ENCODE measurements at places on chromosomes 16 and 17. TPM values are rescaled to one million over a fixed set of nuclear protein-coding genes. Genes with fewer than 3 reads are reported as not detected.

DNA sequence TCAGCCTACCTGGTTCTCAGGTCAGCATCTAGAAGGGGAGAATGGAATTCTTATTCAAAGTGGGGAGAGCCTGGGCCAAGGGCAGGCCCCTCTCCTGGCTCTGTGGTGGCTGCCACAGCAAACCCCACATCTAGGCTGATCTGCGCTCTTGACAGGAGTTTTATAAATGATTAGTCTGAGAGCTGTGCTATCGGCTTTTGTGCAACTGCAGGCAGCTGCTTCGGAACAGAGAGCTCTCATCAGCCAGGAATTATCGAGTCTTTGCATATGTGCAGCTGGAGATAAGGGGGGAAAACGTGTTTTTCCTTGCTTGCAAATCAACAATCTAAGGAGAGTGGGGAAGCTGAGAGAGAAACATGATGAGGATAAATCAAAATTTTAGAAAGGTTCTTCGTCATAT is 91.7 kb downstream of the HS3ST3A1 start:
- no peak for DNase-seq

DNA sequence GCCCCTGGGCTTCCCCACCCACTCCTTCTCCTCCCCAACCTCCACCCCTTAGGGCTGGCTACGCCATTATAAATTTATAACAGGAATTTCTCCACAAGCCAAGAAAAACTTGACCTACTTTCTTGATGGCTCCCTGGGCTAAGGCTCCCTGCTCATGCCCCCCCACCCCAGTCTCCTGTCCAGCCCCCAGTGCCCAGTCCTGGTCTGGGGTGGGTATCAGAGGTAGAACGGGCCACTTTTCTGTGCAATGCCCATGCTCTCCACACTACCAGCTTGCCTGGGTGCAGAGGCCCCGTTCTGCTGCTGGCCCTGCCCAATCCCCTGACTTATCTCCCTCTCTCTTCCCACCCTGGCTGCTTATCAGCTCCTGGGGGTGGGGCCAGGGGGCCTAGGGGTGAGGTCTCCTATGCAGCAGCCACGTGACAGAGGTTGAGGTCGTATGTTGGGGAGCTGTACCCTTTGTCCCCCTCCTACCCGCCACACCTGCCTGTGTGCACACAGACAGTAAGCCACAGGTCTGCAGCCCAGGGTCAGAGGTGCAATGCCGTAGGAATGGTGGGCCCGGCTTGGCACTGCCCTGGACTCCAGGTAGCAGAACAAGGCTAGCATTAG is 10.1 kb downstream of the THRA start:
- no peak for DNase-seq

- no peak for DNase-seq
These were observed 33.2 kb upstream of the CDYL2 start for GRCh38 chr16:80837533-80838147.

GRCh38 chr16:55072976-55073375 is 142.3 kb downstream of the IRX5 start:
- DNase-seq = no peak

DNA sequence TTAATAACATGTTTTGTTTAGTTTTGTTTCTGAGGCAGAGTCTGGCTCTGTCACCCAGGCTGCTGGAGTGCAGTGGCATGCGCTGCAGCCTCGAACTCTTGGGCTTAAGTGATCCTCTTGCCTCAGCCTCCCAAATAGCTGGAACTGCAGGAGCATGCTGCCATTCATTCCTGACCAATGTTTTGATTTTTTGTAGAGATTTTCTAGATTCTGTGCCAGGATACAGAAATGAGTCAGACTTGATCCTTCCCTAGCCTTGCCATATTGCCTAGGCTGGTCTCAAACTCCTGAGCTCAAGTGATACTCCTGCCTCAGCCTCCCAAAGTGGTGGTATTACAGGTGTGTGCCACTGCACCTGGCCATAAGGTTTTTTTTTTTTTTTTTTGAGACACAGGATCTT is 17.7 kb downstream of the TAOK1 start:
- no peak for DNase-seq

GRCh38 chr17:59848778-59849177 is 44.0 kb downstream of the TUBD1 start:
- no peak for DNase-seq

- no peak for DNase-seq
These were observed 11.0 kb upstream of the CENPT start for GRCh38 chr16:67858500-67858899.

- no peak for DNase-seq
These were observed 5.6 kb upstream of the THUMPD1 start for GRCh38 chr16:20747030-20747816.

DNA sequence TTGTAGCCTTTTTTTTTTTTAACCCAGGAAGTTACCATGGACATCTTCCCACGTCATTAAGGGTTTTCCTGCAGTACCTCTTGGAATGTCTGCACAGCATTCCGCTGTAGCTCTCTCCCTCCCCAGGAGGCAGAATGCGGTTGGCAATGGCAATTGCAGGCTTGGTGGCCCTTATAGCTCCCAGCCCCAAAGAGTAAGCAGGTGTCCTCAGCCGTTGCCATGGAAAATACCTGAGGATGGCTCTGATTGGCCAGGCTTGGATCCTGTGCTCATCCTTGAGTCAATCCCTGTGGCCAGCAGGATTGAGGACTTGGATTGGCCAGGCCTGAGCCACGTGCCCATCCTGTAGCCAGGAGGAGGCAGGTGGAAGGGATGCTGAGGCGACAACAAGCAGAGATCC is 15.5 kb upstream of the TIMP2 start:
- no peak for DNase-seq

DNA sequence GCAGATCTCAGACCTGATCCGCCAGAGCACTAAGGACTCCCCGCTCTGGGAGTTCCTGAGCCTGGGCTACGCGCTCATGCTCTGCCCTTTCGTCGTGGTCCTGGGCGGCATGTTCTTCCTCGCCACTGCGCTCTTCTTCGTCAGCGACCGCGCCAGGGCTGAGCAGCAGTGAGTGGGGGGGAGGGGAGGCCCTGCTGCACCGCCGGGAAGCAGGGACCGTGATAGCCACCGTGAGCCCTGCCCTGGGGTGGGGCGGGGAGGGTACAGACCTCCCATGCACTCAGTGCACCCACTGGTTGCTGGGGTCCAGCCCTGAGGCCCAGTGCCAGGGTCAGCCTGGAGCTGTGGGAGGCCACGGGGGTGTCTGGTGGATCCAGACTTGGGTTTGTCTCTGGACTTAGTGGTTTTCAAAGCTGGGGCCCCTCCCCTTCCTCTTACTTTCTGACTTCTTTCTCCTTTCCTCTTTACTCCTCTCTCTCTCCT is 18.9 kb downstream of the MYBBP1A start:
- DNase-seq = no peak

- no peak for DNase-seq
These were observed 92.7 kb upstream of the NOL11 start for GRCh38 chr17:67624886-67625656.

- DNase-seq = no peak
These were observed 59.0 kb downstream of the ABR start for GRCh38 chr17:1120596-1121441.

DNA sequence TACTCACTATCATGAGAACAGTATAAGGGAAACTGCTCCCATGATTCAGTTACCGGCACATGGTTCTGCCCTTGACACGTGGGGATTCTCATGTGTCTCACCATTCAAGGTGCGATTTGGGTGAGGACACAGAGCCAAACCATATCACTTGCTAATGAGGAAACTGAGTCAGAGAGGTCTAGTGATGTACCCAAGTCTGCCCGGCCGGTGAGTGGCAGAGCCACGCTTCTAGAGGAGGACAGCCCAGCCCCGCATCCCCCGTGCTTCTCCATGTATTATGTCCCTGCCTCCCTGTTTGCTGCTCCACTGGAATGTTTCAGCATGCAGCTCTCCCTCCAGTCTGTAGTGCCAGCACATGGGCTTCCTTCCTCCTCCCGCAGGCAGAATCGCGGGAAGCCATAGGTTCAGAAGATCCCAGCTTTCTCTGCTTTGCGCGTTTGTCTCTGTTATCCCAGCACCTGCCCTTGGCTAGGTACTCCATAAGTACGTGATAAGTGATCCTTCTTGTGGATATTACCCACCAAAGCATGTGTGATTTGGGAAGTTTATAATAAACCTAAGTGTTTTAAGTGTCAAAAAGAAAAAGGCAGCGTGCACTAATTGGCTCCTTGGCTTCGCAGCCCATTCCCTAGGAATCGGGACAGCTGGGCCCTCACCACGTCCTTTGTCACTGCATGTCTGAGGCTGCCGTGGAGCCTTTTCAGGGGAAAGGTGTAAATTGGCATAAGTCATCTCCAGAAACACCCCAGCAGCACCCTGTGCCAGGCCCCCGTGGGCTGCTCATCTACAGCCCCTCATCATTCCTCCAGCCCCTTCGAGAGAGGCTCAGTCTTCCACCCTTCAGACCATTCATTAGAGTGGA is 103.8 kb downstream of the CLEC16A start:
- DNase-seq = no peak

GRCh38 chr17:77881545-77881944 is 77.0 kb upstream of the TNRC6C start:
- DNase-seq = no peak

GRCh38 chr16:17397499-17397891 is 73.3 kb downstream of the XYLT1 start:
- no peak for DNase-seq

DNA sequence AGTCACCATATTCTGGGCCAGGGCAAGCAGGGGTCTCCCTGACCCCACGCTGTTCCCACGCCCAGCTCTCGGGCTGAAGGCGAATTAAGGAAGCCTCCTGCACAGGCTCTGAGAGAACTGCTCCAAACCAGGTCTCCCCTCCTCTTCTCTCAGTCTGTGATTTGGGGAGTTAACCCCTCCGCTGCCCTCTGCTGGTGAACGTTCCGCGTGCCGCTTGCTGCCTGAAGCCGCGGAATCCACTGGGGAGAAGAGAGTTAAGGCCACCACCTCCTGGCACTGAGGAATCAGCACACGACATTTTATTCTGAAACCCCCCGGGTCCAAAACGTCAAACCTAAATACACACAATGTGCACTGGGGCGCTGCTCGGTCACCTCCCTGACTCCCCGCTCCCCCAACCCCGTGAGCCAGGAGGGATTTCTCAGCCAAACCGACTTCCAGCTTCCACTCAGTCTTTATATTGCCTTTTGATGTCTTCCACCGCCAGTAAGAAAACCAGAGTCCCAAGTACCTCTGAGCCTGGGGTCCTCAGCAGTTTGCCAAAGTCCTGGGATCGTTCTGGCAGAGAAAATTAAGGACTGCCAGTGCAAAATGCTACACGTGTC is 54.4 kb upstream of the RCVRN start:
- no peak for DNase-seq

DNA sequence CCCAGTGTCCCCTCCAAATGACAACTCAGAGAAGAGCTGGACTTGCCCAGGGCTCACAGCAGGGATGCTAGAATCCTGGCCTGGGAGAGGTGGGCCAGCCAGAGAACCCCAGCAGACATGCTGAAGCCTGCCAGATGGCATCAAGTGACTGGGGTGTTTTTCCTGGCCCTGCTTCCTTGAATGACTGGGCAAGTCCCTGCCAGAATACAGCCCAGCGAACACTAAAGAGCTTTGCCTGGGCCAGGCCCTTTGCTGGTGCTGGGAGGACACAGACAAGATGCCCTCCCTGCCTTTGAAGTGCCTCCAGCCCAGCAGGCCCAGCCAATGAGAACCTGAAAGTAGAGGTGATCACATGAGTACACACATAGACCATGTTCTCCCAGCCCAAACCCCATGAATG is 11.5 kb downstream of the ZNF319 start:
- DNase-seq = peak; percentile 80

- peak; percentile 21 for DNase-seq
These were observed 11.4 kb downstream of the HSD3B7 start for GRCh38 chr16:30996324-30996984.

- no peak for DNase-seq
These were observed 332 bp upstream of the VPS25 start for GRCh38 chr17:42772945-42773289.

- DNase-seq = no peak
These were observed 53.5 kb downstream of the MARCHF10 start for GRCh38 chr17:62754631-62755030.

- DNase-seq = no peak
These were observed 72.2 kb downstream of the RMI2 start for GRCh38 chr16:11417487-11417886.

DNA sequence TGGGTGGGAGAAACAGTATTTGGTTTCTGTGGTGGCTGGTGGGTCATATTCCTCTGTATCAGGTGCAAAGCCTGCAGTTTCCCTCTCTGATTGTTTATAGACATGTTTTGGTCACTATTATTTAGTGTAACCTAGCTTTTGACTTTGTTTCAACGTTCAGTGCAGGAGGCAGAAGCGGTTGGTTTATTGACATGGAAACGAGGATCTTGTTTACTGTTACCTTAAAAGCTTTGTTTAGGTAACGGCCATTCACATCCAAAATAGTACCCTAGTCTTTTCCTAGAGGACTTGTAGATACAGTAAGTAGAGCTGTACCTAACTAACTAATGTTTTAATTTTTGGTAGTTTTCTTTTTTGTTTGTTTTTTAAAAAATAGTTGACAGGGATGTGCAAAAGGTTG is 3.5 kb downstream of the MSI2 start:
- no peak for DNase-seq

DNA sequence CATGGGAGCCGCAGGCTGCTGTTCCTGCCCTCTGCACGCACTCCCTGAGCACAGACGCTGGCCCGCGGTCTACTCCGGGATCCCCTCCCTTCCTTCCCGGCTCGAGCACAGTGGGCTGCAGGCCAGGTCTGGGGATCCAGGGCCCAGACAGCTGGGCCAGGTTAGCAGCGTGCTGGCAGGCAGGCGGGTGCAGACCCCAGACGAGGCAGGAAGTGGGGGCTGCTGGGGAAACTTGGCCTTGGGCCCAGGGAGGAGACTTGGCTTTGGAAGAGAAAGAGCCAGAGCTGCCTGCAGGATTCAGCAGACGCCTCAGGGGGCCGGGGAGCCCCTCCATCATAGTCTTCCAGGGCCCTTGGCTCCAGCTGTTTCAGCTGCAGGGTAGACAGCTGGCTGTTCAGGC is 30.2 kb upstream of the ABCC3 start:
- DNase-seq = no peak

GSG1L gene
- total RNA-seq = not detected

OSGIN1 gene
- total RNA-seq = 1.3 TPM

SCNN1B gene
- total RNA-seq = 0.07 TPM

KCNG4 gene
- not detected for total RNA-seq

AIPL1 gene
- total RNA-seq = not detected

SOX15 gene
- 176 TPM for total RNA-seq

PCTP gene
- 16.5 TPM for total RNA-seq

HAPSTR1 gene
- total RNA-seq = 61.3 TPM

MYO15B gene
- 0.75 TPM for total RNA-seq

EVPLL gene
- 0.11 TPM for total RNA-seq

TBX2 gene
- total RNA-seq = not detected

RNU2-1 gene
- total RNA-seq = not detected

VASN gene
- 1.8 TPM for total RNA-seq
